ENCODE measurements at places on chromosomes 5 and 9.

GRCh38 chr5:71974622-71975021 is 132.7 kb upstream of the MAP1B start:
- DNase-seq, result no peak

GRCh38 chr9:87263291-87263690 is 234.4 kb upstream of the DAPK1 start:
- DNase-seq, result no peak

GRCh38 chr5:53481887-53482716 is 1.7 kb downstream of the FST start:
- peak; percentile 7 for DNase-seq

GRCh38 chr9:89664010-89664409 is 59.2 kb downstream of the GADD45G start:
- DNase-seq, result no peak

DNA sequence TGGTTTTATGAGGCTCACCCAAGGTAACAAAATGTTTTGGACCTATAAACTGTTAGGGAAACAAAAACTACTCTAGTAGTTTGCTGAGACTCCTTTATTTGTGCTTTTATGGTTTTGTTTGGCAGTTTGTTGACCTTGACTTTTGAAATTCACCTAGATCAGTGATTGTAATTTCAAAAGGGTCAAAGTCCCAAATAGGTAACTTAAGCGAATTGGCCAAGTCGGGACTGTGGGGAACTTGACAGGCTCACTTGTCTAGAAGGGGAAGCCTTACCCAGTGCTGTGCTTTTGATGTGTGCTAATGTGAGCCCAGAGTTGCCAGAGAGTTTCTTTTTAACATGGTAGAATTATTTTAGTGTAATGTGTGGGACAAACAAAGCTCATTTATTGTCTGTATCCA is 87.2 kb upstream of the SGCD start:
- DNase-seq, result no peak

GRCh38 chr9:124284237-124284831 is 26.6 kb downstream of the NEK6 start:
- no peak for DNase-seq

DNA sequence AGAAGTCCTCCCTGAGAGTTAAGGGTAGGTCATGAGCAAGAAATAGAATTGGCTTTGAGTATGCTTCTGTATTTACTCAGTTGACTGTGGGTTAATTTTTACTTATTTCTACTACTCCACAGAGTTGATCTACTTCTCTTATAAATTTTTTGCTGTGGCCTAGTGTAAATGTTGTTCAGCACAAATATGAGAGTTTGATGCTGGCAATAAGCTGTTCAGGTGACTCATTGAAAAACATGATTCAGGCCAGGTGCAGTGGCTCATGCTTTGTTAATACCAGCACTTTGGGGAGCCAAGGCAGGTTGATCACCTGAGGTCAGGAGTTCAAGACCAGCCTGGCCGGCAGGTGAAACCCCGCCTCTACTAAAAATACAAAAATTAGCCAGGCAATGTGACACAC is 4.5 kb upstream of the CDK7 start:
- DNase-seq, result no peak

DNA sequence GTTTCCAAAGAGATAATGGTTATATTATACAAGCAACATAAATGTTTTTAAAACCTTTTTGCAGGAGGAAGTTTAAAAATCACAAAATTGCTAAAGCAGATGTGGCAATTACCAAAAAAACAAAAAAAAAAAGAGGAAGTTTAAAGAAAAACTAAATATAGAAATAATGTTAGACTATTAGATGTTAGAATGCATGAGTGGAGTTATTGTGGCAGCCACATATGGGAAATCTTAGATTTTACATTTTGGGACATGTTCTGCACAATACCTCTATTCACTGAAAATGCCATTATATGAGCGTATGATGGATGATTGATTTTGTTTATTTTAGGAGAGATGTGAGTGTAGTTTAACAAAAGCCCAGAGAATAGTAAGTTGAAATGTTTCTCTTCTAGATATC is 31.2 kb upstream of the DTWD2 start:
- no peak for DNase-seq

- DNase-seq, result no peak
These were observed 5.7 kb upstream of the DCTN4 start for GRCh38 chr5:150764530-150764929.

- DNase-seq, result no peak
These were observed 32.7 kb upstream of the ARAP3 start for GRCh38 chr5:141714542-141715310.

DNA sequence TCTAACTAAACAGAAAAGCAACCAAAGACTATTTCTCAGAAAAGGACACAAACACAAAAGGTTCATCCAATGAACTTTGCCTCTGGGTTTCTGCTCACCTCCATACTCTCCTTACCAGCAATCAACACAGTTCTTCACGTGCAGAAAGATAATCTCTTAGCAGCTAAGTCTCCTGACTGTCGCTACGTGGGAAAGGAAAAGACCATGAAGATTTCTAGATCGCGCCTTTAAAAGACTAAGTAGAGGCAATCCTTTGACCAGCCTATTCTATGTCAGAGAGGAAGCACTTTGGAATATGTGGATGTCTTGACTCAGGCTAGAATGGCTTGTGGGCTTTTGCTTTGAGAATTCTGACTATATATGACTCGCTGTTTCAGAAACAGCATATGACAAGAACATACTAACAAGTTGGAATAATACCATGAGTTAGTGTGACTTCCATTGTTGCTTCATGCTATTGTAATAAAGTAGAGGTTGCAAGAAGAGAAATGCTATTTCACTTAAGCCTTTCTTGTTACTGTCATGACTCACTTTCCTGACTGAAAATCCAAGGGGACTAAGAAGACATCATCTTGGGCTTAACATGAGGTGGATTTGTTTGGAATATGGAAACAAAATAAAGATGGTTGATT is 339.5 kb upstream of the RFX3 start:
- DNase-seq, result no peak

DNA sequence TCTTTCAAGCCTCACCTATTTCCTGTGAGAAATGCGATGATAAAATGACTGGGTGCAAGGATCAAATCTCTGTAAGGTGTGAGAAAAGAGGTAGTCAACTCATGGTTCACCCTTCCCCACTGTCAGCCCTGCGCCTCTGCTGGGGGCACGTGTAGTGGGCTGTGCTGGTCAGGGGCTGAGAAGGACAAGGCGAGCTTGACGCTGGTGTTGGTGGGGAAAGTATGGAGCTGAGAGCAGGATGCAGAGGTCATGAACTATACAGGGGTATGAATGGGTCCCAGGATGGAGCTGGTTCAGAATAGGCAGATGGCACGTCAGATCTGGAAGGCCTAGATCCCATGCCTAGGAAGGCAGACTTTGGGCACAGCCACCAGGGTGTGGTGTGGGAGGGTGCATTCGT is 20.6 kb downstream of the PITX1 start:
- no peak for DNase-seq

GRCh38 chr9:91758491-91758981 is 191.5 kb downstream of the ROR2 start:
- no peak for DNase-seq

- DNase-seq, result no peak
These were observed 29.1 kb upstream of the SEC16A start for GRCh38 chr9:136511670-136512592.

Data from activated naive CD4-positive, alpha-beta T cell (primary cell).